Fibroblast of mammary gland (primary cell): ENCODE measurements at places on chromosomes 5 and 9.

DNA sequence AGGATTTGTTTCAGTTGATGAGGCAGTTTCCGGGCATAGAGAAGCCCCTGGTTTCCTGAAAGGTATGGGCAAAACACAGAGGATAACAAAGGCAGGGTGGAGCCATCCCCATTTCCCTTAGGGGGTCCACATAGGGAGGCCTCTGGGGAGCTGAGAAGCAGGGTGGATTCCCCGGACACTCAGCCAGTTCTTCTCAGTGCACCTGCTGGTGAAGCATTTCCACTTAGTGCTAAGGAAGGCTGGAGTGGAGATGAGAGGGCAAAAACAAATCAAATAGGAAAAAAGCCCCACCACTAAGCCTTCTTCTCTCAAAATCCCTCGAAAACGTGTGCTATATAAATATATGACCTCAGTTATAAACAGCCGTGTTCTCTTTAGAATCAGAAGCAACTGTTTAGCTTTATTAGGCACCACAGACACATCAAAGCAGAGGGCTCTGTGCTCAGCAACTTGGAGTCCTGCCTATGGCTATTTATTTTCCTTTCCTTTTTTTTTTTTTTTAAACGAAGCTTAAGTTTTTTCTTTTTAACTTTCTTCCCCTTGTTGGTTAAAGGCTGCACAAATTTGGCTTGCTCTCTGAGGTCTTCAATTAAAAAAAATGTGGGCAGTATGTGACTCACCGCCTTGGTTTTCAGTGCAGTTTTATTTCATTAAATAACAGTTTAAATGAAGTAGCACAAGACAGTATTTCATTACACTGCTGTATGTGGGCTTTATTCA is 67.7 kb downstream of the PRDM6 start:
- peak; percentile 92 for DNase-seq

DNA sequence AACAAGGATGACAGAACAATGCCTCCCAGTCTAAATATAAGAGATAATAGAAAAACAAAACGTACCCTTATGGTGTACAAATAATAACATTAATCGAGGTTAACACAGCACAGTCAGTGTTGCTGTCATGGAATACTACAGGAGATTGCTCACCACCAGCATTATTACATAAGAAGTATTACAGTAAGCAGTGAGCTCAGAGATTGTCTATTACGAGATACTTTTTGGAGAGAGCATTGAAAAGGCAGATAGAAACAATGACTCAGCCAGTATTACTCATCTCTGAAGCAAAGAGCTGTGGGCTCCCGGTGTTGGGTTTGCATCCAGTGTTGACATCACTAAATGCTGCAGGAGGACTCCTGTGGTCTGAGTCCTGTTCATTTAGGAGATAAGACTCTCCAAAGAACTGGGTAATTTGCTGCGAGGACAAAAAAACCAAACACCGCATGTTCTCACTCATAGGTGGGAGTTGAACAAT is 191.9 kb upstream of the SEMA6A start:
- peak; percentile 86 for DNase-seq

DNA sequence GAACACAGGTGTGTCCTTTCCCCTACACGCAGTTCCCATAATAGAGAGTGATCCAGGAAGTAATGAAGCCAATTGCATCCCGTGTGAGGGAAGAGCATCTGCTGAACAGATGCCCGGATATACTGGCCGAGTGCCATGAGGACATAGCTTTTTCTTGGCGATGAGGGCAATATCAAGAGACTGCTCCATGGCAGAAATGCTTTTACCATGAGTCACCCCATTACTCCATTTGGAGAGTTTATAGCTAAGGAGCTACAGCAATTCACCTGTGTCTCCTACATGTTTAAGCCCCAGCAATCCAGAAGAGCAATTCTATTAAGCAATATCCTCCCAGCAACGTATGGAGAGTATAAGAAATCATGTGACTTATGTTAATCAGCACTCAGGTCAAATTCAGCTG is 222.0 kb upstream of the KLF4 start:
- DNase-seq, result peak; percentile 96

- DNase-seq, result no peak
Measured at GRCh38 chr5:1540831-1541701, 17.3 kb upstream of the LPCAT1 start.

- no peak for DNase-seq
Measured at GRCh38 chr5:74328221-74328630, 312.3 kb downstream of the ENC1 start.

DNA sequence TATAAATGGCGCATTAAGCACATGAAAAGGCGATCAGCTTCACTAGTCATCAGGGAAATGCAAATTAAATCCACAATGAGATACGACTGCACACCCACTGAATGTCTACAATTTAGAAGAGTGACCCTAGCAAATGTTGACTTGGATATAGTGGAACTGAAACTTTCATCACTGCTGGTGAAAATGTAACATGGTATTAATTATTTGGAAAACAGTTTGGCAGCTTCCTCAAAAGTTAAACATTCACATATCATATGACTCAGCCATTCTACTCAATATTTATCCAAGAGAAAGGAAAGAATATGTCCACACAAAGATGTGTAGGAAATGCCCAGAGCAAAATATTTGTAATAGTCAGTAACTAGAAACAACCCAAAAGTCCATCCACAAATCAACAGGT is 146.5 kb downstream of the LPAR1 start:
- peak; percentile 74 for DNase-seq
